ENCODE measurements at places on chromosomes 6 and 20.

- peak; percentile 63 for DNase-seq
These were observed 167.9 kb upstream of the TNFAIP3 start for GRCh38 chr6:137699031-137699683.

DNA sequence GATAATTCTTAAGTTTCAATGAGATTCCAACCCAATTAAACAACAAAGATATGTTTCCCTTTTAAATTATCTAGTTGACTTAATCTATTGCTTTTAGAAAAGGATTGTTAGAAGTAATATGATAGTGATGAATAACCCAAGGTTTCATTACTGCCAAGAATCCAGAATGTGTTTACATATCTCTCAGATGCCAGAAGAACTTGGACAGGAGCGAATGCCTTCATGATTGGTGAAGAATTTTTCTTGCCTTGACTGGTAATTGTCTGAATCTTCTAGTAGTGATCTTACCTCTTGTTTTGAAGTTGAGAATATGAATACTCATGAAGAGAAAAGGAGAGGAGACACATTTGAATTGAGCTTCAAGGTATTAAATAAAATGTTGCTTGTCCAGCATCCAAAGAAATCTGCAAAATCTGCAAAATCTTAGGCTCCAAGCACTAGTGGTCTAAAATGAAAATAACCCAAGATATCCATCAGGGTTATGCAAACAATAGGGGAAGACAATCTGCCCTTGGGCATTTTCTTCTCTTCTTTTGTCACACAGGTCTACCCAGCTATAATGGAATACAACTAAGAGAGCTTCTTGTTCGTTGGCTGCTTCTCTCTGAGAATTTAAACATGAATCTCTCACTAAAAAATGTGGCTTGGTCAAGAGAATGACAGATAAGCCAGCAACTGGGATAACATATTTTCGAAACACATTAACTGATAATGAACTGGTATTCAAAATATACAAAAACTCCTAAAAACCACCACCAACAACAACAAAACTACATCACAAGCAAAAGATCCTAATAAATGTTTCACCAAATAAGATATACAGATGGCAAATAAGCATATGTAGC, 928.9 kb downstream of the EYS start:
- no peak for DNase-seq

GRCh38 chr6:36116066-36116864, 14.0 kb upstream of the MAPK13 start:
- DNase-seq: no peak

DNA sequence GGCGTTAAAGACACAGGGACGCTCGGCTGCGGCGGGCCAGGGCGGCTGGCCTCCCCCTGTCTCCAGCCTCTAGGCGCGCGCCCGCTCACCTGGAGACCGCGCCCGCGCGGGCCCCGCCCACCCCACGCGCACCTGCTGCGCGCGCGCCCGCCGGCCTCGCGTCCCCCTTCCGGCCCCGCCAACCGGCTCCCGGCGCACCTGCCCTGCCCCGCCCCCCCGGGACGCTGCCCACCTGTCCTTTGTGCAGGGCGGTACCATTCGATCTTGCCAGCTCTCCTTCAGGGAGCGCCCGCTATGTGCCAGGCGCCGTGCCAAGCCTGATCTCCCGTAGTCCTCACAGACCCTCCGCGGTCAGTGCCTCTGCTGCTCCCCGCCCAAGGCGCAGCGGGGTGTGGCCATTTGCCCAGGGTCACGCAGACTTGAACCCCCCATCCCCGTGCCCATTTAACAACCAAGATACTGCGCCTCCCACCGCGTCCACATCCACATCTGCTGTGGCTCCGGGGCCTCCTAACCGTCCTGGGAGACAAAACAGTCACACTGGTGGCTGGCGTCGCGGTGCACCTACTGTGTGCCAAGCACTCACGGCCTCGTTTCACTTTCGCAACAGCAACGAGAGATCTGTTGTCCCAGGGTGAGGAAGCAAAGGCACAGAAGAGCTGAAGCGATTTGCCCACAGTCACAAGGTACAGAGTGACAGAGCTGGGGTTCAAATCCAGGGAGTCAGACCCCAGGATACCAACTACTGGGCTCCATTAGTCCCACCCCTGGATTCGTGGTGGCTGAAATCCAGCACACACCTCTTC, 48.1 kb downstream of the NOL4L start:
- peak; percentile 42 for DNase-seq

- peak; percentile 83 for DNase-seq
These were observed 1.6 kb upstream of the KIF16B start for GRCh38 chr20:16574656-16575355.

- no peak for DNase-seq
These were observed 1176.0 kb upstream of the GJE1 start for GRCh38 chr6:140956571-140957369.

DNA sequence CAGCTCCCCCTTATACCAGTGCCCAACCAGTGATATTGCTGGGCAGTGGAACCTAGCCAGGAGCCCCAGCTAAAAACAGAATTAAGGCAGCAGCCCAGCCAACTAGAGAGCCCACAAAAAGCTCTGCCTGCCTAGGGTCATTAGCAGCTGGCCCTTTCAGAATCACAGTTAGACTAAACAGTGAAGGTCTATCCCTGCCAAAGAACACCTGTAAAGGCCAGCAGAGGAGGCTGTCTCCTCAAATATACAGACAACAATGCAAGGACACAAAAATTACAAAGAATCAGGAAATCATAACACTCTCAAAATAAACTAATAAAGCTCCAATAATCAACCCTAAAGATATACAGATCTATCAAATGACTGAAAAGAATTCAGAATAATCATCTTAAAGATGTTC, 77.8 kb upstream of the HTR1E start:
- DNase-seq: no peak

DNA sequence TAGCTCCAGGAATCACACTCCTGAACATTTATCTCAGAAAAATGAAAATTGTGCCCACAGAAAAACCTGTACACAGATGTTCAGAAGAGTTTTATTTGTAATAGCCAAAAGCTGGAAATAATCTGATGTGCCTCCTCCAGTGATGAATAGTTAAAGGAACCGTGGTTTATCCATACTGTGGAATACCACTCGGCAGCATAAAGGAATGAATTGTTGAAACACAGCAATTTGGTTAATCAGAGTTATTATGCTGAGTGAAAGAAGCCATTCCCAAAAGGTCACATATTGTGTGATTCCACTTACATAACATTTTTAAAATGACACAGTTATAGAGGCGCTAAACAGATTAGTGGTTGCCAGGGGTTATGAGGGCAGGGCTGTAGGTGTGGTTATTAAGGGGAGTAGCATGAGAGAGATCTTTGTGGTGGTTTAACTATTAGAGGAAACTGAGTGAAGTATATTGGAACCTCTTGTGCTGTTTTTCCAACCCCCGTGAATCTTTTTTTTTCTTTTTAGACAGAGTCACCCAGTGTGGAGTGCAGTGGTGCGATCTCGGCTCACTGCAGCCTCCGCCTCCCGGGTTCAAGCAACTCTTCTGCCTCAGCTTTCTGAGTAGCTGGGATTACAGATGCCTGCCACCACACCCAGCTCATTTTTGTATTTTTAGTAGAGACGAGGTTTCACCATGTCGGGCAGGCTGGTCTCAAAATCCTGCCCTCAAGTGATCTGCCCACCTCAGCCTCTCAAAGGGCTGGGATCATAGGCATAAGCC, 26.2 kb downstream of the PSMF1 start:
- DNase-seq: no peak

DNA sequence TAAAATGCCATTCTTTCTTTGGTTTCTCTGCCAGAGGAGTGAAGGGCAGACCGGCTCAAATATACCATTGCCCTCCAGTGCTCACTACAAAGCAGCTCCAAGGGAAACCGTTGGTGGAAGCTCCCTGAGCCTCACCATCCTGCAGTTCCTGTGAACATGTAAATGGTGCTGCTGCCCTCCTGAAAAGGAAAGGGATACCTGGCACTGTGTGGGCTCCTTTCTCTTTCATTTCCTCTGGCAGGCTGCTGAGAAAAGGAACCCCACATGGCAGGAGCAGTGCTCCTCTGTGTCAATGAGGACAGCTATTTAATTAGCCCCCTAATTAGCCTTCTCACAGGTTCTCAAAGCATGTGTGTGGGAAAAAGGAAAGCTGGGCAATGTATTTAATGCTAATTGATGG, 142.5 kb downstream of the KLHL32 start:
- no peak for DNase-seq

DNA sequence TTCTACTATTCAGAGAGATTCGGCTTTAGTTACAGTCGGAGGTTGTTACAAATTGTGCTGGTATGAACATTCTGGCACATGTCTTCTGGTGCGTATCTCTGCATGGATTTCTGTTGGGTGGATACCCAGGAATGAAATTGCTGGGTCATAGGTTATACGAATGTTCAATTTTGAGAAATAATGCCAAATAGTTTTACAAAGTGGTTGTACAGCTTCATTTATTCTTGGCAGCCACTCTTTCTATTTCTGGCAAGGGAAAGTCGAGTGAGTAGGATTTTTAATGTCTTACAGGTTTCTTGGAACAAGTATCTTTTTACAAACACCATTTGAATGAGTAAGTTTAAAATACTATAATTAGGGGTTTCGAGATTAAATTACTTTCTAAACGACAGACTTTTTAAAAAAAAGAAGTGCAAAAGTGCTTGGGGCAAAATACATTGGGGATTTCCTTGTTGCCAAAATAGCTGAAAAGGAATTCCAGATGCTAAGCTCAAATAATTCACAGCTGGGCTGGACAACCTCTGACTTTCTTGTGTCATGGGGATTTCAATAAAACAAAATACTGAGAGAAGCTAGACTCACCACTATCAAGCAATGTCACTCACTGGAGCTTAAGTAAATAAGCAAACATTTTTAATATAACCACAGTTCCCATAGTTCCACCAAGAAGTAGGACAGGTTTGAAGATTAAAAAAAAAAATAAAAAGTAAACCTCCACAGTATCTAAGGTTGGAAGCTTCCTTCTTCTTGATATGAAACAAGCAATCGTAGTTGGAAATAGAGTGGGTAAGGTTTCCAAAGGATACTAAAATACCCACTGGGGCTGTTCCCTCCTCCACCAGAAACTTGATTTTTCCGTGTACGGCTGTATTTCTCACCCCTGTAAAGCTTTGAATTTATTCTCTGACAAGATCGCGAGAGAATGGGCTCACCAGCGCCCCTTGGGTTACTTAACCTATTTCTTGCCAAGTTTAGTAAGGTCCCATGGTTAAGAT, 21.6 kb upstream of the GFOD1 start:
- DNase-seq: no peak

DNA sequence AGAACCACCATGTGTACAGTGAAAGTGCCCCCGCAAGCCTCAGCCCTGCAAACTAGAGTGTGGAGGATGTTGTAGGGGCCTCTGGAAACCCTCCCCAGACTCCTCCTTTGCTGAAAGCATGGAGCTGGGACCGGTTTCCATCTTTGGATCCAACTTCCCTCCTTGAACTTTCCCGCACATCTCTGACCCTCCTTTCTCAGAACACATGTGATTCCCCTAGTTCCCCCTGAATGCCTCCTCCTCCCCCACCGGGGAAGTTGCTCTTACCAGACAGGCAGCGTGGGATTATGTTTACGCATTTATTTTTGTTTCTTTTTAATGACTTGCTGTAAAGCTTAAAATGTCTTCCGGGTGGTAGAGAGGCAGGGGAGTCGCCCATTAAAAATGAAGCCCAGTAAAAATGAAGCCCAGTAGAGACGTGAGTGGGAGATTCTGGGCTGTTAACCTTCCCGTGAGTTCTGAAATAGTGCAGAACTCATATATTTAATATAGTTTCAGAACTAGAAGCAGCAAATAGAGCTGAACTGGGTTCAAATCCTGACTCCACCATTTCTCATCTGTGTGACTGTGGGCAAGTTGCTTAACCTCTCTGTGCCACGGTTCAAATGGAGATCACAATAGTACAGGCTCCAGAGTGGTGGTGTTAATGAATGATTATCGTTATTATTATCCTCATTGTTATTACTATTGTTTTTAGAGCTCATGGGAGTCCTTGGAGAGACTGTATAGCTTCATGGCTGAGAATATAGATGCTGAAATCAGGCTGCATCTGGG, 8.0 kb upstream of the PTPN1 start:
- no peak for DNase-seq

- DNase-seq: no peak
These were observed 72.9 kb downstream of the TSBP1 start for GRCh38 chr6:32298632-32299336.

DNA sequence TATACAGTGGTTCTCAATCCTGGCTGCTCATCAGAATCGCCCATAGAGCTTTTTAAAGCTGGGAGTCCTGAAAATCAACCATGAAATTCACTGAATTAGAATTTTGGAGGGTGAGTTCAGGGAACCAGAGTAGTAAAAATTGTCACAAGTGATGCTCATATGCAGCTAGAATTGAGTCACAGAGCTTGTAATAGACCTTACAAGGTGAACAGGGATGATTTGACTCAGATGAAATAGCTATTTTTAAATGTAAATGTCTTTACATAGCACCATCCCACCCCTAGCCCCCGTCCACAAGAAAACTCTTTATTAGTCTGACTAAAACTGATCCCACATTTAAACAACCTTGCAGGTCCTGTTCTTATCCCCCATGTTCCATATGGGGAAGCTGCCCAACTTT, 531.7 kb downstream of the LMBRD1 start:
- no peak for DNase-seq

GRCh38 chr20:45235995-45236394, 14.8 kb downstream of the SEMG2 start:
- DNase-seq: no peak

- DNase-seq: no peak
These were observed 591.0 kb upstream of the GJE1 start for GRCh38 chr6:141541581-141542324.

GRCh38 chr6:31858707-31859106, 3.9 kb downstream of the NEU1 start:
- DNase-seq: no peak

GRCh38 chr20:21508230-21509078, 5.4 kb downstream of the NKX2-2 start:
- DNase-seq: no peak

DNA sequence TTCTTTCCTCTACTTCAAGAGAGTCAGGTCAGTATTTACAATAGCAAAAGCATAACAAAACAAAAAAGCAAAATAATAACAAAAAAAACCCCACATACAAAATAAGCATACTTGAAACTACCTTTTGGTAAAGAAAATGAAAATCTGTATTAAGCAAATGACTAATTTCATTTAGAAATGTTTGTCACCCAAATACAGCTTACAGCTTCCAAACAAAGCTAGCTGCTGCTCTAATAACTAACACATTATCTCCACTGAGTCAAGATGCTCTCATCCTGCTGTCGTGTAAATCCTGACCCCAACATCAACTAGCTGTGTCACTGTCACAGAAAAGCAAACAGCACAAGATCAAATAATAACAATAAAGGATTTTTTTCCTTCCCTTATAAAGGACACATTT, 21.7 kb downstream of the MAP7 start:
- DNase-seq: no peak

GRCh38 chr6:6414931-6415330, 94.5 kb upstream of the F13A1 start:
- no peak for DNase-seq

- no peak for DNase-seq
These were observed 18.7 kb downstream of the RAB5IF start for GRCh38 chr20:36624068-36624943.
